ENCODE measurements at places on chromosomes 16 and 17.

DNA sequence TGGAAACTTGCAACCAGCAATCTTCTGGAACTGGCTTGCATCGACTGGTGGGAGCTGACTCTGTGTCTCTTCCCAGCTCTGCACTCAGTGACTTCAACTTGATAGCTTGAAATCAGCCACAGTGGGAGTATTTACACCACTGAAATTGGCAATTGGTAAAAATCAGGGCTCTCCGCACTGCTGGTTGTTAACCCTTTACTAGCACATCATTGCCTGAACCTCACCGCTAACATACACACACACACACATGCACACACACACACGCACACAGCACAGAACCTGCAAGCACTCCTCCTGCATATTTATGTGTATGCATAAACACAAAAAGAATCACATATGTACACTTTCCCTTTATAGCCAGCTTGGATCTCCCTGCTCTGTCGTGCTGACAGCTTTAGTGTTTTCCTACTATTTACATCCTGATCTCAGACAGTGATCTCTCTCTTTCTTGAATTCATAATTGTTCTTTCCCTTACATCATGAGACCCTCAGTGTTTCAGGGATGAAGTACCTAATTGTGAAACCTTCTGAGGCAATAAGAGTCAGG, 7.9 kb upstream of the TMIGD1 start:
- no peak for DNase-seq

DNA sequence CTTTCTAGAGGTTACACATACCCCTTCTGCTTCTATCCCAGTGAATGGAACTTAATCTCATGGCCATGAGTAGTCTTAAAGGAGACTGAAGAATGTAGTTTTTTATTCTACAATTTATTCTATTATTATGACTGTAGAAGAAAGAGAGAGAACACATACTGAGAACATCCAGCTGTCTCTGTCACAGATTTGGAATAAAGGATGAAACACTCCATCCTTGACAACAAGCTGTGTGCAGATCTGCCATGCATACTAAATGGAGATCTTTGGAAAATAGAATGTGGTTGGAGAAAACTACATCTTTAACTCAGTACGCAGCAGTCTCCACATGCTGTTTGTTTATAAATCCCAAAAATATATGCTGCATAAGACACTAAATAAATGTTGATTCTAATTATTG, 54.1 kb upstream of the NUDT7 start:
- DNase-seq, result no peak

DNA sequence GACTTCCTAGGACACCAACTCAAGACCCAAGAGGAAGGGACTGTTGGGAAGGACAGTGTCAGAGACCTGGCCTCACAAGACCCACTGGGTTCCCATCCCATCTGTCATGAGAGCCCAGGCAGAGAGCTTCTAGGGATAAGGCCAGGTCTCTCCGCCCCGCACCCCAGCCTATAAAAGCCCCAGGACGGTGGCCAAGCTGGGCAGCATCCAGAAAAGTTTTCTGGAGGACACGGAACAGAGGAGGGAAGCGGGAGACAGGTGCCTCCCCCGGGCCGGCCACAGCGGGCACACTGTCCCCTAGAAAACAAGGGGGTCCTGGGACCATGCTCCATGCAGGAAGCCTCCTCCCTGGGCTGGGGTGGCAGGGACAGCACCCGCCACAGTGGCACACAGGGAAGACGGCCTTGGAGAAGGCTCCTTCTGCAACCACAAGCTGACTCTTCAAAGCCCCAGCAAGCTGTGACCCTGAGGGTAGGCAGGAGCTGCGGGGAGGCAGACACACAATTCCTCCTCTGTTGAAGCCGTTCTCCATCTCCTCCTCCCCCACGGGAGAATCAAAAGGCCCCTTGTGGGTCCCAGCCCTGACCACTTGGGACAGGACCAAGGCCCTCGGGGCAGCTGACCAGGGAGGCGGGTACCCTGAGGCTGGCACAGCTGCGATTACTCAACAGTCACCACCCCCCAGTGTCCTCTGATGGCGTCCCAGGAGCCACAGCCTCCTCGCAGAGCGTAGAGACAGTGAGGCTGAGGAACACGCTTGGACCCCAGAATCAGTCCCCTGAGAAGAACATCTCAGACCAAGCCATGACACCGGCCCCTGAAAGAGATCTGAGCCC, 26.1 kb downstream of the TRPV3 start:
- no peak for DNase-seq

DNA sequence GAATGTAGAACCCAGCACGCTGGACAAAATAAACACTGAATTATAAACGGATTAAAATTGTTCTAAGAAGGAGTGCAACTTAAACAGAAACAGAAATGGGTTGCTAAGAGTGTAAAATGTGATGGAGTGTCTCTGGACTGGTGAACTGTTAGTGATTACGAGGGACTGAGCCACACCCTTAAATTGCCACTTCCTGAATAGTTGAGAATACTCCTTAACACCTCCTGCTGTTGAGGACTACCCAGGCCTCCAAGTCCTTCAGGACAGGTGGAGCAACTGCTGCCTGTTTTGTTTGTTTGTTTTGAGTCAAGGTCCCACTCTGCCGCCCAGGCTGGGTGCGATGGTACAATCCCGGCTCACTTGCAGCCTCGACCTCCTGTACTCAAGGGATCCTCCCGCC, 25.8 kb upstream of the IRF8 start:
- no peak for DNase-seq

GRCh38 chr16:75244844-75245758, 6.3 kb downstream of the BCAR1 start:
- DNase-seq, result peak; percentile 25

DNA sequence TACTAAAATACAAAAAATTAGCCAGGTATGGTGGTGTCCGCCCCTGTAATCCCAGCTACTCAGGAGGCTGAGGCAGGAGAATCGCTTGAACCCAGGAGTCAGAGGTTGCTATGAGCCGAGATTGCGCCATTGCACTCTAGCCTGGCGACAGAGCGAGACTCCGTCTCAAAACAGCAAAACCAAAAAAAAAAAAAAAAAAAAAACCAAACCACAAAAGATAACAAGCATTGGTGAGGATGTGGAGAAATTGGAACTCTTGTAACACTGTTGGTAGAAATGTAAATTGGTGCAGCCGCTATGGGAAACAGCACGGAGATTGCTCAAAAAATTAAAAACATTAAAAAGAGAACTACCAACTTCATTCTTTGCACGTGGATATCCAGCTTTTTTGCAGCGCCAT, 119.4 kb downstream of the OR1D5 start:
- peak; percentile 14 for DNase-seq

- peak; percentile 58 for DNase-seq
These were observed 24.9 kb downstream of the SBK1 start for GRCh38 chr16:28317040-28317880.

- DNase-seq, result no peak
These were observed 14.5 kb upstream of the PITPNM3 start for GRCh38 chr17:6570731-6571451.

DNA sequence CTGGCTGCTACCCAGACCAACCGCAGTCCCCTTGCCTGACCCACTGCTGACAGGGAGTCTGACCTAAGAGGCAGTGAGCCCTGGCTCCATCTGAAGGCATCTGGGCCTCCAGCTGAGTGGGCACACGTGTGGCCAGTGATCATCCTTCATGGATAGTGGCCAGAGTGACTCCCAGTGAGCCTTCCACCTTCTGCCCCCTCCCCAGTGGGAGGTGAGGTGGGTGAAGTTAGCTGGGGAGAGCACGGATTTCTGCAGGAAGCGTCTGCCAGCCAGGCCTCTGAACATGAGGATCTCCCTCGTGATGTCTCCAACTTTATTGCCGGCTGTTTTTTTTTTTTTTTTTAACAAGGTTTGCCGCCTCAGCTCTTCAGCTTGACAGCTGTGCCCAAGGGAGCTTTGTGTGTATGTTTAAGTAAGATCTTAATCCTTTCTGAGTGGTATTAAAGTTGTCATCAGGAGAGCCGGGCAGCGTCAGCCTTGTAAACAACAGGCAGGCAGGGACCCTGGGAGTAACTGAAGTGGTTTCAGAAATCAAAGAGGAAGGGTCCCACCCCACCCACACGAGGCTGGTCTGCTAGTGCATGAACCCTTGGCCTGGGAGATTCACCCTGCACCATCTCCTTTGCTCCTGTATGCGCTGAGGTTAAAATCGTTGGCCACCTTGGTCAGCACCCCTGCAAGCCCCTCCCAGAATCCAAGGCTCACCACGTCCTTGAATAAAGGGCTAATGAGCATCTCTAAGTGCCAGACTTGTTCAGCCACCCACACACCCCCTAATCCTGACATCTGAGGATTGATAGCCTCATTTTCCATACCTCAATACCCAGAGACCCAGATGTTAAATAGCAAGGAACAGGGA, 33.3 kb downstream of the RHBDL3 start:
- DNase-seq, result no peak

DNA sequence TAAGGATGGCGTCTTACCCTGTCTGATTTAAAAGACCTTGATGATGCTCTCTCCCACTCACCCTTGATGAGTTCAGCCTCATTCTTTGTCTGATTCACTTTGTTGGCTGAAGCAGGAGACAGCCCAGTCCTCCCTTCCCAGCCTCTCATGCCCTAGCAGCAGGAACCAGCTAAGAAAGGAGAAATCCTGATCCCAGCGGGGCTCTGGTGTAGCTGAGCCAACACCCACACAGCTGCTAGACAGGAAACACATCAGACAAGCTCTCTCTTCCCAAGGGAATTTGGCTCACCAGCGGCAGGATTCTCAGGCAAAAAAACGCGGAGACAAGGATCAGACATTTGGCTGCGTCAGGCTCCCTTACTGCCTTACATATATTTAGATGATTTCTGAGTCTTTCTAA, 211.5 kb downstream of the CDH11 start:
- DNase-seq, result no peak

DNA sequence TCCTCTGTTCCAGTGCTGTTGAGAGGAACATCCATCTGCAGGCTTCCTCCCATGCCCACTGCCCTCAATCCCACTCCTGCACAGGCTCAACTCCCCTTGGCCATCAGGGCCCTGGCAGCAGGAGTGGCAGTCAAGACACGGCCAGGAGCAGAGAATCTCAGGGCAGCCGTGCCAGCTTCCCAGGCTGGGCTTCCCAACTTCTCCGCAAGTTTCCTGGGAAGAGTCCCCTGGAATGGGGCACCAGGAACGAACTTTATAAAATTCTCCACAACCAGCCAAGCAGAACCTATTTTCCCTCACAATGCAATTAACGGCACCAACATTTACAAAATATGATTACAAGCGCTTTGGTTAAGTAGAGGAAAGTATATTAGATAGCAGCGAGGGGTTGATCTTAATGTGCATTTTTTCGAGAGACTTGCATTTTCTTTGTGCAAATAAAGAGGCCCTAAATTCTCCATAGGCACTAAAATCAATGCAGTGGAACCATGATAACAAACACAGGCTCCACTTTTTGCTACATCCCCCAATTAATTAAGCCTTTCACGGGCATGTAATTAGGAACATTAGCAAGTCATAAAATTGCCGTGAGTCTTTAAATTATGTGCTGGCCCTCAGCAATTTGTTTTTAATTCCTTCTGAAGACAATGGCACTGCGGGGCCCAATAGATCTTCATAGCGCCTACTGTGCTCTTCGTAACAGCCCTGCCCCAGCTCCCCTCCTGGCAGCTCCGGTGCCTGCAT, 99.9 kb upstream of the LHX1 start:
- DNase-seq, result no peak

- DNase-seq, result no peak
These were observed 504.6 kb downstream of the HS3ST4 start for GRCh38 chr16:26196310-26196709.

DNA sequence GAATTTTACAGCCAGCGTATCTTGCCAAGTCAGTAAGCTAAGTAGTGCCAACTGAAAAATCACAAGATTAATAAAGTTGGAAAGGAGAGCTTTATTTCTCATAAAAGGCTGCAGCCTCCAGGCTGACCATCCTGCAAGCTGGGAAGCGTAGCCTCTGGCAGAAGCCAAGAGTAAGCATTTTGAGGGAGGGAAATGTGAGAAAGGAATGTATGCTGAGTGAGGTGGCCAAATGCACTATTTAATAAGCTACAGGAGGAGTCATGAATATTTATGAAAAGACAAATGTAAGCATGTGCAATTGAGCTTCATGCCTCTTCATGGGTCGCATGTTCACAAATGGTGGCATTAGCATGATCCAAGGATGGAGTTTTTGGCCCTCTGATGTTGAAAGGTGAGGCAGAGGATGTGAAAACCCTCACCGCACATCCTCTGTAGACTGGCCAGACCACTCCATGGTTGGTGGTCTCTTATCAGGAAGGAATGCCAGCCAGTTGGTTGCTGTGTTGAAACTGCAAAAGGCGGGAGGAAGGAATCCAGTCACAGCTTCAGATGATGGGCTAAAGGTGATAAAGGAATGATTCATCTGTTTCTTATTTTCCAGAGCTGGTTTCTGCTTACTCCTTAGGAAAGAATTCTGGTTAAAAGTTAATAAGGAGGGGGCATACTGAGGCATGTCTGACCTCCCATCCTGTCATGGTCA, 9.2 kb downstream of the KRT33B start:
- DNase-seq, result no peak

DNA sequence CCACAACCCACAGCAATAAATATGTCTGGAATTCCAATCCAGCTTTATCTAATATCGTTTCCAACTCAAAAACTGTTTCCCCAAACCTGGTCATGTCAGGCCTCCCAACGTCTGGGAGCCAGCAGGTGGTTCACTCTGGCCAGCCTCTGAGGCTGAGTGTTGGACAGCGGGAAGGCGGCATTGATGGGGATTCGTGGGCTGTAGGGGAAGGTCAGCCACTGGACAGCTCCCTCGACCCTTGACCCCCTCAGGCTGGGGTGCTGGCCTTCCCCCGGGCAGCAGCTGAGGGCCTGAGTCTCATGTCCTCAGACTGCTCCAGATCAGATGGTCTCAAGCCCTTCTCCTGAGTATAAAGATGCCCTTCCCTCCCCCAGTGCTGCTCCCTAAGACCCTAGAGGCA, 50.2 kb downstream of the SDK2 start:
- DNase-seq, result no peak

GRCh38 chr16:51553314-51553713, 402.2 kb upstream of the SALL1 start:
- DNase-seq, result no peak

DNA sequence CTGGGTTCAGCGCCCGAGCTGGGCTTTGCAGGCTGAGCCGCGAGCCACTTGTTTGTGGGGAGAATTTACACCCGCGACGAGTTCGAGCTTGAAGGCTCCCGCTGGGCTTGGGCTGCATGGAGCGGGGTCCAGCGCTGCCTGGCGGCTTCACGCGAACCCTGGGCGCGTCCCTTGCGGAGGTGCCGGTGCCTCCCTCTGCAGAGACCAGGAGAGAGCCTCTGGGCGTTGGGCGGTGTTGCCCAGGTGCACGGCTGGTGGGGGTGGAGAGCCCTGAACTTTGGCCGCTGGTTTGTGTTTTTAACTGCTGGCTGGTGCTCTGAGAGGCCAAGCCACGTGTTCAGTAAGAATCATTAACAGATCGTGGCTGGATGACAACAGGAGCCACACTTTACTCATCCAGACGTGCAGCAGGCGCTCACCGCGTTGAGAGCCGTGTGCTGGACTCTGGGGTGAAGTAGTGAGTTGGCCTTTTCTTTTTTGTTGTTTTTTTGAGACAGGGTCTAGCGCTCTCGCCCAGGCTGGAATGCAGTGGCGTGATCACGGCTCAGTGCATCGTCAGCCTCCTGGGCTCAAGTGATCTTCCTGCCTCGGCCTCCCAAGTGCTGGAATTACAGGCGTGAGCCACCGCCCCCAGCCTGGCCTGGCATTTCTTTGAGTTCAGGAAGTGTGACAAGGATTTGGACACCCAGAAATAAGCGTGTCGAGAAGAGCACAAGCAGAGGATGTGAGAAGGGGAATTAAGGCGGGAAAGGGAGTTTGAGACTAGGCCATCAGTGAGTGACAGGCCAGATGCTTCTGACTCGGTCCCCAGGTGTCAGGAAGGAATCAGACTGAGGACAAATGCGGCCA, 827 bp downstream of the CDK10 start:
- no peak for DNase-seq

Data from CD4-positive, alpha-beta memory T cell (primary cell).